ENCODE measurements at places on chromosomes 4 and X.
A peak's percentile ranks its signal among the peaks of the same experiment; 100 is the strongest.

DNA sequence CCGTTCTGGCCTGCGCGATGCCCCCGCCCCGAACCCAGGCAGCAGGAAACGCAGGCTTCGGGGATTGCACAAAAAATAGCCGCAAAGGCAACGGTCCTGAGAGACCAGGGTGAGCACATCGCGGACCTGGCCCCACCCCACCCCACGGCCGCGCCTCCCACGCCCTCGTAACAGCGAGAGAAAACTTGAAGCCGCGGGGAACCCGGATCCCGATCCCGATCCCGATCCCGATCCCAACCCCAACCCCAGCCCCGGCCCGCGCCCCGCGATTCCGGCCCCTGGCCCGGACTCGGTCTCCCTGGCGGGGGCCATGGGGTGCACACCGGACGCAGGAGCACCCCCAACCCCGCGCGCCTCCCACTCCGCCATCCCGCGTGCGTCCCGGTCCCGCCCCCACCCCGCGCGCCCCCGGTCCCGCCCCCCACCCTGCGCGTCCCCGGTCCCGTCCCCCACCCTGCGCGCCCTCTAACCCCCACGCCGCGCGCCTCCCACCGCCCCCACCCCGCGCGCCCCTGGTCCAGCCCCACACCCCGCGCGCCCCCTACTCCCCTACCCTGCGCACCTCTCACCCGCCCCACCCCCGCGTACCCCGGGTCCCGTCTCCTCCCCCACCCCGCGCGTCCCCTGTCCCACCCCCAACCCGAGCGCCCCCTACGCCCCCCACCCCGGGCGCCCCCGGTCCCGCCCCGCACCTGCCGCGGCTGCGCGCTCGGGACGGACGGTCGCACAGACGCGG, 29.0 kb downstream of the NOP14 start:
- DNase-seq, result peak; percentile 25

- no peak for DNase-seq
Measured at GRCh38 chr4:7554905-7555304, 120.2 kb upstream of the PSAPL1 start.

- no peak for DNase-seq
Measured at GRCh38 chrX:23103546-23103945, 103.8 kb downstream of the DDX53 start.

DNA sequence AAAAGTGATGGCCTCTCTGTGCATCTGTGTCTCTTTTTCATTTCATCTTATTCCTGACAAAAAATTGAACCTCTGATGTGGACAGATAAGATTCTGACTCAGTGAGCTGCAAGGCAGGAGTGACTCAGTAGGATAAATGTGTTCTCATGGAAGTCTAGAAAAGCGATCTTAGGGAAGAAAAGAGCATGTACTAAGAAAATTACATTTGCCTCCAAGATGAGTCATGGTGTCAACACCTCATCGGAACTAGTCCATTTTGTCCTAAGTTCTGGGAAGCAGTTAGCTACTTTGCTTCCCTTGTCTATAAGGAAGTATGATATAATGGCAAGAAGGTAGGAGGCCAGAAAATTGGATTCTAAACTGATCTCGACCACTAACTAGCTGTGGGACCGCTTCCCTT, 83.5 kb upstream of the AFF2 start:
- DNase-seq, result peak; percentile 75

DNA sequence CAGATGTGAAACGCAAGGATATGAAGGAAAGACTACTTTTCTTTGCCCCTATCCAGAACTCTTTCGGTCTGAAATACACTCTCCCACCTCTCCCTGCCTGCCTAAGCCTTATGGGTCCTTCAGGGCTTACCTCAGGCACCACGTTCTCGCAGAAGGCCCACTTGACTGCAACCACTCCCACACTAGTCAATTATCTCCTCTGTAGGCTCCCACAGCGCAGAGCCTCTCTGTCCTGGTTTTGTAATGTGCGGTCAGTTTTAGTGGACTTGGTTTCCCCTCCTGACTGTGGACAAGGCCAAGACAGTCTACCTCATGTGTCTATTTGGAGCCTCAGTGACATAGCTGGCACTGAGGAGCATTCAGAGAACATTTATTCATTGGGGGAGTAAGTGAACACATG, 11.1 kb downstream of the CNGA2 start:
- DNase-seq, result no peak

DNA sequence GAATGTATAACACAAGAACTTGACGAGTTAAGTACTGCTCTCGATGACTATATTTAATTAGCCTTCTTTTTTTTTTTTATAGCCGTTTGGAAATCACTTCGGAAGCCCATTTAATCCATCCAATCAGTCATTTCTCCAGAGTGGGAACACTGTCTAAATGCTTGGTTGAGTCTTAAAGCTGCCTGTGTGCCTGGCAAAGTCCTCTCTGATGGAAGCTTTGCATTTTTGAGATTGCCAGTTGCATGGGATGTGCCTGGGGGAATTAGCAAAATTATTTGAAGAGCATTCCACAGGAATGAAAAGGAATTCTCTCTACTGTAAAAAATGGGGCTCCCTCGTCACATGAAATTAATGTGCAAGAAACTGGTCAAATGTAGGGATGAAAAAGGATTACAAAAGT, 398.8 kb upstream of the RPS6KA3 start:
- DNase-seq, result peak; percentile 59

All from fibroblast of skin of right quadriceps (primary cell).